Small intestine (tissue), 16 donors: ENCODE measurements at places on chromosomes 11 and 22. TPM values are rescaled to one million over a fixed set of nuclear protein-coding genes. Genes with fewer than 3 reads are reported as not detected.

OR52N4 gene
- not detected for polyA plus RNA-seq

TTC28 gene
- polyA plus RNA-seq: 0.45 TPM

MS4A7 gene
- polyA plus RNA-seq: 2.2 TPM

SMIM35 gene
- polyA plus RNA-seq: 0.44 TPM

MFRP gene
- 0.03 TPM for polyA plus RNA-seq

TH gene
- not detected for polyA plus RNA-seq

MS4A12 gene
- not detected for polyA plus RNA-seq

LRRC4C gene
- polyA plus RNA-seq: not detected

ZNF280B gene
- polyA plus RNA-seq: not detected

FXYD2 gene
- 136 TPM for polyA plus RNA-seq

FAM227A gene
- polyA plus RNA-seq: 0.36 TPM

MRGPRX4 gene
- not detected for polyA plus RNA-seq

MLC1 gene
- not detected for polyA plus RNA-seq

DNA sequence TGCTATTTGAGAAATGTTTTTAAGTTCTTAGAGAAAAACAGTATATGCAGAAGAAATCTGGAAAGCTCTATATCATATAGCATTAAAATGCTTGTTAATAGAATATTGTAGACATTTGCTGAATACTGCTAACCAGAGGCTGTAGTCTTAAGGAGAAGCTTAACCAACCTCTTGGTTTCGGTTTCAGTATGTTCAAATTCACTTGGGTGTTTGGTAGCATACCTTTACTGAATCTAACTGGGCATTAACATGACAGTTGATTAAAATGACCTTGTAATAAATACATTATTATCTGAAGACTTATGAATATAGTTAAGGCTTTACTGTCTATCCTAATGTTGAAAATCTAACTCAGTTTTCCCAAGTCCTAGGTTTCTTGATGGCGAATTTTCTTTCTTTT is 5.4 kb downstream of the PCF11 start:
- peak; percentile 39 for DNase-seq

- no peak for DNase-seq
Observed at GRCh38 chr11:44765026-44765595, 38.3 kb downstream of the TSPAN18 start.

- no peak for DNase-seq
Observed at GRCh38 chr11:3833449-3833848, 7.3 kb downstream of the RHOG start.

DNA sequence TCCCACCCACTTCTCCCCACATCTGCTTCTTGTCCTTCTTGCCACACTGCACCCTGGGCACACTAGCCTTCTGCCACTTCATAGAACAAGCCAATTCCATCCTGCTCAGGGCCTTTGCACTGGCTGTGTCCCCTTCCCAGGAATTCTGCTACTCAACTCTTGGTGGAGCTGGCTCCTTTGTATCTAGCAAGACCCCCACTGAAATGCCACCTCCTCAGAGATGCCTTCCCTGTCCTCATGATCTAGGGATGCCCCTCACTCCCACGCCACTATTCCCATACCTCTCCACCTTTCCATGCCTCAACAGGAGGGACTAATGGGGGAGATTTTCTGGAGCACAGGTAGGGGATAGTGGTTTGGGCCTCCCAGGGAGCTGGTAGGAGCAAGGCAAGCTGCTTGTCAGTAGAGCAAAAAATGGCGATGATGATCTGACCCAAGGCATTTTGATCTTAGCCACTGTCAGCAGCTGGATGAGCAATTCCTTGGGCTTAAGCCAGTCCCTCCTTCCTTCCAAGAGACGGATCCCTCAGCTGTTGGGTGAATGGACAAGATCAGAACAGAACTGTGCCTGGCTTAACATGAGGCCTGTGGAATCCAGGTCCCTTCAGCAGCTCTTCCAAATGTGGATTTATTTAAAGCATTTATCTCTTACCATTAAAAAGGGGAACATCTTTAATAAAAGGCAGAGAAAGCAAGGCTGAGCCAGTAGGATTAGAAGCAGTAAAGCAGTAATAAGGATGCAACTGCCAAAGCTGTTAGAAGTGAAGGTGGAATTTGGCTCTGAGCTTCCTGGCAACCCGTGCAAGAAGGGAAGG is 4.0 kb upstream of the PRDM11 start:
- DNase-seq: no peak

DNA sequence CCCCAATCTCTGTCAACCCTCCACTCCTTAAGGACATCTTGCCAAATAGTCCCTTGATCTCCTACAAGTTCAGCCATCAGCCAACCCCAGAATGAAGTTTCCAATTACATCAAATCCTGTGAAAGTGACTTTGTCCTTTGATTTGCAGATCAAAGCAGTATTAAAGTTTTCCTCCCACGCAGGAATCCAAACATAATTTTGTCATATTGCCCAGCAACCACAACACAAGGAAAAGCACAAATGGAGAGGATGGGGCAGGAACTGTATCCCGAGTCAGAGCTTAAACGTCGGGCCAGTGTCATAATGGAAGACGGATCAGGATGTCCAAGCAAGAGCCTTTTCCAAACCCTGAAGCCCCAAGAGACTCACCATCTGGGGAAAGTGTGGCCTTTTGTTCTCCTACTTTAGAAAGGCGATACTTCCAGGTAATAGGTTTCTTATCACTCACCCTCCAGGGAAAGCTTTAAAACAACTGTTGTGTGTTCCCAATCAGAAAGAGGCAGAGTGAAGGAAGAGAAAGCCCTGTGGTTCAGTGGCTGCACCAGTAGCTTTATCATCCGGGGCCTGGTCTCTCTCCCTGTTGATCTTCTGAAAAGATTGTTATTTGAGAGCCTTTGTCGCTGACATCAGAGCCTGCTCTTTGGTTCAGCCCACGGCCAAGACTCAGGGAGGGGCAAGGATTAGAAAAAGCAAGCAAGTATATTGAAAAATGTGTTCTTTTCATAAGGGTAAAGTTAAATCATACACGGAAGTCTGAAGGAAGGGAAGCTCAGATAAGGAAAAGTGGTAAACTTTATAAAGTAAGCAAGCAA is 41.7 kb downstream of the EXPH5 start:
- DNase-seq: no peak

GRCh38 chr11:82980292-82980691 is 78.8 kb downstream of the DDIAS start:
- DNase-seq: no peak

DNA sequence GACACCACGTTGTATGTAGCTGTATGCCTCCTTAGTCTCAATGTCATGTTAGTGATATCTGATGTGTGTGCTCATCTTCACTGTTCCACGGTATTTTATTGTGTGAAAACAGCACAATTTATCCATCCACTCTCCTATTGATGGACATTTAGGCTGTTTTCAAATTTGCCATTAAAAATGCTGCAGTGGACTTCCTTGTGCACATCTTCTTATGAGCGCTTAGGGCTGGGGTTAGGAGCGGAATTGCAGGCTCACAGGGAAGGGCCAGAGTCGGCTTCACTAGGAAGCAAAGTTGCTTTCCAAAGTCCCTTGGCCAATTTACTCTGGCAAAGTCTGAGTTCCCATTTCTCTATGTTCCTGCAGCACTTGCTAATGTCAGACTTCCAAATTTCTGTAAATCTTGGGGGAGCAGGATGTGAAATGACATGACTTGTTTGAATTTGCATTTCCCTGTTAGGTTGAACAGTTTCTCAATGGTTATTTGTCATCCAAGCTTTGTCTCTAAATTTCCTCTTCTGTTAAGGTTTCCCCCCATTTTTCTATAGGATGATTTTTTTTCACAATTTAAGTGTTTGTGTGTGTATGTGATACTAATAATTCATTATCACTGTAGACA is 75.4 kb downstream of the MYEOV start:
- DNase-seq: no peak

DNA sequence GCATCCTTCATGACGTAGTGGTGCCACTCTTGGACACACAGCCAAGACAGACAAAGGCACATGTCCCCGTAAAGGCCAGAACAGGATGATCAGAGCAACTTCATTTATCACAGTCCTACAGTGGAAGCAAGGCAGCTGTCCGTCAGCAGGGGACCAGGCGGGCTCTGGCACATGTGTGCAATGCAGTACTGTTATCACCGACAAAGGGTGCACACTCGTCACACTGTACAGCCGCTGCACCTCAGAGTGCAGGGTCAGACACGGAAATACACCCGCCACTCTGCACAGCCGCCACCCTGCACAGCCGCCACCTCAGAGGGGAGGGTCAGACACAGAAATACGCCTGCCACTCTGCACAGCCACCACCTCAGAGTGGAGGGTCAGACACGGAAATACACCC is 13.4 kb upstream of the IL17REL start:
- no peak for DNase-seq

DNA sequence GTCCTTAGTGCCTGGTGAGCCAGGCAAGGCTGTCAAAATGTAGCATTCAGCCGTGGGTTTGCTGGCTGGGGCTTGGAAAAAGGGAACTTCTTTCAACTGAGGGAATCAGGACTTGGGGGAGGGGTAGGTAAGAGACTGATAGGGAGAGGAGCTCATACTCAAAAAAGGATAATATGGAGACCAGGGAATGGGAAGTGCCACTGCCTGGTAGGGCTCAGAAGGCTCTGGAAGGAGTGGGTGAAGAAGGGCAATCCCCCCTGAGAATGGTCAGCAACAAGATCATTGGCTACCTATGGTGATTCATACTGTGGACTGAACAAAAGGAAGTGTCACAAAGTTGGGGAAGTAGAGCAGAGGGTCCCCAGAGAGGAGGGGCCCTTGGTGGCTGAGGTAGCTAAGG is 1.9 kb downstream of the CNGA4 start:
- DNase-seq: no peak

GRCh38 chr11:36155770-36156160 is 133.5 kb downstream of the COMMD9 start:
- DNase-seq: no peak

DNA sequence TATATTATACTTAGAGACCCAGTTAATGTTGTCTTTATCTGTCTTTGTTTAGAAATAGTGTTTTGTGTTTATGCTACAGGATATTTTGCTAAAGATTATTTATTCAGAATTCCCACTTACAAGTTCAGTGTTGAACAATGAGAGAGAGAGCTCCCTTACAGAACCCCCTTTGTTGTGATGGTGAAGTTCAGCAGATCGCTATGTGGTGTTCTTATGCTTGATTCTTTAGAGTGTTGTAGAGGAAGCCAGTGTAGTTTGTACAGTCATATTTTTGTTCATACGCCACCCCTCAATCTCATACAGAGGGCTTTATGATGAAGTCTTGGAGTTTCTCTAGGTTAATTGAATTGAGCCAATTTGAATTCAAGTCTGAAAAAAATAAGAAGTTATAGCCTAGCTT is 150.2 kb downstream of the TMEM135 start:
- no peak for DNase-seq

GRCh38 chr22:41562461-41562860 is 1.7 kb downstream of the CSDC2 start:
- no peak for DNase-seq

GRCh38 chr11:128985880-128986279 is 43.2 kb upstream of the TP53AIP1 start:
- DNase-seq: no peak

GRCh38 chr11:11948242-11948947 is 60.0 kb downstream of the DKK3 start:
- peak; percentile 34 for DNase-seq

DNA sequence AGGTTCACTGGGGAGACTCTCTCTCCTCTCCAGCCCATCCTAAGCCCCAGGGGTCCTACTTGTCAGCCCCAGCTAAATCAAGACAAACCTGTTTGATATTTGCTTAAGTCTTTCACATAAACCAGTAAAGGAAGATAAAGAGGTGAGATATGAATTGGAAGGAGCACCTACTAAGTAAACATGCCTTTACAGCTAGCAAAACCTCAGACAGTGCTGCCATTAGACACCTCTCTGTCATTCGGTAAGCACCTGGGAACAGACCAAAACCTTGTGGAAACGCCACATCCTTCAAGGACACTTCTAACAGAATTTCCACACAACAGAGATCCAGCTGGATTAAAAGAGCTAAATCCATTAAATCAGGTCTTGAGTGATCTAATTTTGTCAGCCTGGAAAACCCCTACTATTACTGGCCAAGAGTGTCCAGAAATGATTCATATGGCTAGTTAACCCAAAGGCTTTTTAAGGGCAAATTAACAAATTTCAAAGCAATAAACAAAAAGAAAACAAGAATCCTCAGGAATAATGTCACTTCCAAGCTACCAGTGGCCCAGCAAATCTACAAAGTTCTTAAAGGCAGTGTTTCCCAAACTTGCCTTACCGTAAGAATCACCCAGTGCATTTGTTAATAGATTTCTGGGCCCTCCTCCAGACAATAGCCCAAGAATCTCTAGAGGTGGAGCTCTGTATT is 2.4 kb downstream of the VPS37C start:
- peak; percentile 41 for DNase-seq

- DNase-seq: peak; percentile 81
Observed at GRCh38 chr11:47185305-47186075, 744 bp downstream of the PACSIN3 start.

DNA sequence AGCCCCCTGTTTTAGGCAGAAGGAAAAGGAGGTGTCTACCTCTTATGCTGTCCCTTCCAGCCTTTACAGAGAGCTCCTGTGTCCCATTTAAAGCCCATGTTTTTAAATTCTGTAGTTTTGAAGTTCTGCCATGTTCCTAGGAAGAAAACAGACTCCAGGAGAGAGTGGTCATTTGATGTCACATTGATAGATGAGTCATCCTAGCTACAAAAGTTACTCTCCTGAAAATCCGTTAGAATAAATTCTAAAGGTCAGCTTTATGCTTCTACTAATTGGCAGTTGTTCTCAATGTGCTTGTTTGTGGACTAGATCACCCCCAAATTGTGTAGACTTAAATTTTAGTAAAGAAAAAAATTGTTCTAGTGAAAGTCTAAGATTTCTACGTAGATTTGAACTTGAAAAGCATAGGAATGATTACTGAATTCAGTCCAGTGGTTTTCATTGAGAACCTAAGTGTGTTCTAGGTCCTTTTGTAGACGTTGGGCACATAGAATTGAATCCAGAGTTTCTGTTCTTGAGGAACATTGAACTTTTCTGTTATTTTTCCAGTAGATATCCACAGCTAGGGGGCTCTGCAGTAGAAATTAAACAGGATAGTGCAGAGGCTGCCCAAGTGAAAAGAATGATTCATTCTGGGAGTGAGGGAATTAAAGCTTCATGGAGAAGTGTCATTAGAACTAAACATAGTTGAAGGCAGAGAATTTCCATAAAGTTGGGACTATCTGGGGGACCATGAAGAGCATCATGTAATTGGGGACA is 140.6 kb upstream of the RASSF10 start:
- DNase-seq: no peak
